ENCODE measurements at places on chromosomes 2 and 18. TPM values are rescaled to one million over a fixed set of nuclear protein-coding genes. Genes with fewer than 3 reads are reported as not detected.

Gene RMC1
- total RNA-seq, result 51.0 TPM

- H3K4me1 ChIP-seq, result peaks cover 10% of the 10 kb centered on the region
- H3K4me3 ChIP-seq, result no peak overlapping the region
- peaks cover 4% of the 10 kb centered on the region for H3K36me3 ChIP-seq
These were observed 37.4 kb downstream of the MRPL44 start for GRCh38 chr2:223994562-223995162.

DNA sequence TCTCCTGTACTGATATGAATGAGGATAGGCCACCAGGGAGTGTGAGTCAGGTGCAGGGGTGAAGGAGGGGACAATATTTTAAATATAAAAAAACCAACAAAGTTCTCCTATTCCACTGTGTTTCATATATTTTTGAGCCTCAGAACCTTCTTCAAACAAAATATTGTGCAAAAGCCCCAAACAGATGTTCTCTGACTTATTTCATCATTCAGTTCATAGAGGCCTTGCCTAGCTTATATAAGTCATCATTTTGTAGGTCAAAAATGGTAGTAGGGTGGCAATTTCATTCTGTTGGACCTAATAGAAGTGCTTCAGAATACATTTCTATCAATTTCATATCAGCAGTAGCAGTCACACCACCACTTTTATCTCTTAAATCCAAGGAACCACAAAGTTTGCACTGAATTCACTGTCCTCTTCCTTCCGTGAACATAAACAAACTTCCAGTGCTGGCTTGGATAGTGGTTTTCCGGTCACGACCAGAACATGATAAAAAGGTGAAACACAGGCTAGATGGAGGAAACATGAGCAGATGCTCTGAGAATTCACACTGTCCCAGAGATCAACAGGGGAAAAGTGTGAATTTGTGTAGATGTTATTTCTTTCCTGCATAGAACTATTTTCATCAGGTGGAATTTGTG lies 99.1 kb downstream of the EN1 start:
- no peaks in the 10 kb centered on the region for H3K27me3 ChIP-seq
- no peaks in the 10 kb centered on the region for H3K36me3 ChIP-seq
- no peaks in the 10 kb centered on the region for H3K4me1 ChIP-seq
- DNase-seq, result no peak
- no peak overlapping the region for H3K4me3 ChIP-seq

DNA sequence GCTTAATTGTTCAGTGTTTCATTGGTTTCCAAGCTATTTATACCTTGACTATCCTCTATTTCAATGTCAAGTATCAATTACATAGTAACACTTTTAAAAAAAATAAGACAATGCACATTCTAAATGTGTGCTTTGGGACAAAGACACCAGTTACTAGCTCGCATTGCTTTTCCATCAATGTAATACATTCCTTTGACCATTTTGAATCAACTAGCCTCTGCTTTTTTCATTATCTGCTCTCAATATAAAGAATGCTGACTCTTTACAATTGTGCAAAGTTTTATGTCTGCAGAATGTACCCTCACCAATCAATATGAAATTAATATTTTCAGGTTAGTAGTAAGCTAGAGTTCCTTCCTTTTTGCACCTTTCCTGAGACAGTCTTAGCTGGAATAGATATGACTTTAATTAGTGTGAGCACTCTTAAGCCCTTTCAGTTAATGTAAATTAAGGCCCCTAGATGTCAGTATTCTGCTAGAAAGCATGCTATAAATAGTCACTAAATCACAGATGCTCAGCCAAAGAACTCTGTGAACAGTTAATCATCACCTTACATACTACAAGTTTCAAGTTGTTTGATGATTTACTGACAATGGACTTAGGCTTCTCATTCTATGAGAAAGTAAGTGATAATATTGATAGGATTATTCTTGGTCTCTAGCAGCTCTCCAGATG lies 413.6 kb downstream of the PTH2R start:
- H3K4me3 ChIP-seq, result no peak overlapping the region
- H3K36me3 ChIP-seq, result no peaks in the 10 kb centered on the region
- H3K27ac ChIP-seq, result no peak overlapping the region
- H3K27me3 ChIP-seq, result no peaks in the 10 kb centered on the region

- peaks cover 23% of the 10 kb centered on the region for H3K4me1 ChIP-seq
- no peak overlapping the region for H3K4me3 ChIP-seq
- H3K27ac ChIP-seq, result no peak overlapping the region
- no peaks in the 10 kb centered on the region for H3K36me3 ChIP-seq
- no peak for DNase-seq
These were observed 23.8 kb upstream of the TTC39C start for GRCh38 chr18:23990474-23991410.

DNA sequence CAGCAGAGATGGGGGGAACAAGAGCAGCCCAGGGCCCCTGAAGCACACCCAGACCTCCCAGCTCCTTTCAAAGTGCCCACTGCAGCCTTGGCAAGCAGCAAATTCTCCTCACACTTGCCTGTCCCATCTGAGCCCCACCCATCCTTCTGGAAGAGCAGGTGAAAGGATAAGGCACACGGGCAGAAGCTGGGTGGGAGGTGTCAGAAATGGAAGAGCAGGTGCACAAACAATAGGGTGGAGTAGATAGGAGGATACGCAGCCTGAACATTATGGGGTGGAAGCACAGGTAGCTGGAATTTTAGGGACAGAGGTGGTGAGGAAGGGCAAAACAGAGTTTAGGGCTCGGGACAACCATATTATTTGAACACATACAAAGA lies 69.2 kb downstream of the TNS1 start:
- peaks cover 13% of the 10 kb centered on the region for H3K27me3 ChIP-seq
- DNase-seq, result no peak
- peaks cover 14% of the 10 kb centered on the region for H3K4me1 ChIP-seq
- no peak overlapping the region for H3K27ac ChIP-seq
- H3K36me3 ChIP-seq, result no peaks in the 10 kb centered on the region

DNA sequence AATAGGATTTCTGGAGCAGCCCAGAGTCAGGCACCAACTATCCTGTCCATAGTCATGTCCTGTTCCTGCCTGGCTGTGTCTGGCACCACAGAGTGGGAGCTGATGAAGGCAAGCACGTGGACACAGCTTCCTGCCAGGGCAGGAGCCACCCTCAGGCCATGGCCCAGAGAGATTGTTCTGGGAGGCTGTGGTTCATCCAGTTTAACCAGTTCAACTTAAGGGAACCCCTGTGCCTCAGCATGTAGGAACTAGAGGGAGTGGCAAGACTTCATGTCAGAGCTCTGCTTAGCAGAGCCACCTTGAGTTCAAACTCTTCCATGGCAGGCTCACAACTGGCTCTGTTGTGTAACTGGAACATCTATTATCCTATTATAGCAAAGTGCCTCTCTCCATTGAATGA lies 73.2 kb upstream of the NCKAP5 start:
- H3K27me3 ChIP-seq, result no peaks in the 10 kb centered on the region
- no peaks in the 10 kb centered on the region for H3K36me3 ChIP-seq
- H3K27ac ChIP-seq, result no peak overlapping the region
- no peaks in the 10 kb centered on the region for H3K4me1 ChIP-seq
- no peak for DNase-seq

Measured in activated CD4-positive, alpha-beta T cell treated with anti-CD3 and anti-CD28 coated beads, Interleukin-2, amount 10 ng/mL, durations not matched to agents 24 days and 14 days (primary cell).